ENCODE measurements at places on chromosomes 3 and 15.

- DNase-seq = no peak
Observed at GRCh38 chr15:79962178-79962577, 8.8 kb downstream of the BCL2A1 start.

GRCh38 chr3:46324036-46324435 lies 29.9 kb upstream of the CCR2 start:
- no peak for DNase-seq

DNA sequence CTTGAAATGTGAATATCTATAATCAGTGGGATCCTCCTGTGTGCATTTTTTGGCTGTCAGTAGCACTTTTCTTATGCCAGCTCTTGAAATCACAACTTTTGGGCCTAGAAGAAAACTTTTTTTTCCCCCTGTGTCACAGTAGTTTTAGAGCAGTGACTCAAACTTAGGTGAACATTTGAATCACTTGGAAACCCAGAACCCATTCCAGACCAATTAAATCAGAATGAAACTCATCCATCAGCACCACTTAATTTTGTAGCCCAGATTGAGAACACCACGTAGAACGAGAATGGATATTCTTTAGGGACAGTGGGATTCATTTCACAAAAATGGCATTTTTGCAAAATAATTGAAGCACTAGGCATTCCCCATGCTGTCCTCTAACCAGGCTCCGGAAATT lies 224.8 kb upstream of the NANOGP8 start:
- DNase-seq = no peak

DNA sequence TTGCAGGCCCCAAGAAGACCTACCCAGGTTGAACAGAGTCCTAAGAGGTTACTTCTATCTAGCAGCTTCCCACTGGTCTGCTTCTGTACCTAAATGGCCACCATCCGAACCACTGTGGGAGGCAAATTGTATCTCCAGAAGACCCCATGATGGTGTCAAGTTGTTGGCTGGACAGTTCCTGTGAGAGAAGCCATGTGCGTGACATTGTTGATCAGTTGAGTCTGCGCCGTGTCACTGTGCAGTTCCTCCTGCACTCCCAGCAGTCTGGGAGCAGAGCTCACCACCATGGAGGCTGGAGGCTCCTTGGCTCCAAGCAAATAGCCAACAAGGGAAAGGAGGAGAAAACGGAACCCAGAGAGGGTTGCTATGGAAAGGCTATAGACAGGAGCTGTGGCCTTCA lies 7.5 kb upstream of the CYP1A1 start:
- DNase-seq = no peak

DNA sequence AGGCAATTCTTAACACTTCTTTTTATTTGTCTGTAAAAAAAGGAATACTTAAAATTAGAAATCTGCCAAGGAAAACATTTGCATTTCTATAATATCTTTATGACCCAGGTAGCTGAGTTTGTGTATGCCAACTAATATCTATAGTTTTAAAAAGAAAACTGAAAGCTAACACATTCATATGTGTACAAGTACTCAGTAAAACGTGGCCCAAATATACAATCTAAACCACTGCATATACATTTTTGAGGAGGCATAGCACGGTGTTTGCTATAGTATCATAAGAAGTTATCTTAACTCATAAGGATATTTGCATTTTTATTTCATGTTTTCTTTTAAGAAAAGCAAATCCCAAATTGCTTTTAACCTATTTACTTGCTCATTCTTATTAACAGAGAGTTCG lies 172.7 kb downstream of the ZBTB20 start:
- no peak for DNase-seq

- DNase-seq = no peak
Observed at GRCh38 chr3:4551051-4551711, 58.0 kb downstream of the ITPR1 start.

All from activated CD4-positive, alpha-beta T cell treated with anti-CD3 and anti-CD28 coated beads for 4 hours (primary cell).